ENCODE measurements at places on chromosomes 2 and 18.

DNA sequence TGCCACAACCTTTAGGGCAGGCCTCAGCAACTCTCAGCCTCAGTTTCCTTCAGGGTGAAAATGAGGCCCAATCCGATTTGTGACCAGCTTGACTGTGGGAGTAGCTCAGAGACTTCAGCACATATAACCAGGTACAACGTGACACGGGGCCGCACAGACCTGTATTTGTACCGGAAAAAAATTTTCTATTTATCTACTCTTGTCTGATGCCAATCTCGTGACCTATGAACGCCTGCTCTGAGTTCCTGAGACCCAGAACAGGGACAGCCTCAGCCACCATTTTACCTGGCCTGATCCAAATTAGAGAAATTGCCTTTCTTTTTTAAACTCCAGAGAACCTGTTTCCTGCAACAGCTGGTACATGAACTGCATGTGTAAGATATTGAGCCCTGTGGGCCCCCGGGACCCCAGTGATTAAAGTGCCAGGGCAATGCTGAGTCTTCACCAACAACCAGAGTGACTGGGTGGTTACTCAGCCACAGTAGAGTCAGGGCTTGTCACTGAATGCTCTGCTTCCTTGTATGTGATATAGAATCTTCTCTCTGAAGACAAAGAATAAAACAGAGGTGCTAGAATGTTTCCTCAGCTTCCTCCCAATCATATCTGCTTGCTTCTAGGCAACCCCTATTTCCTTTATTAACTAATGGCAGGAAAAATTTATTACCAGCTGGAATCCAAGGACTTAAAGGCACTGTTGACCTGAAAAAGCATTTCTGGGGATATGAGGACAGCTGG lies 47.8 kb upstream of the FZD7 start:
- DNase-seq: no peak

DNA sequence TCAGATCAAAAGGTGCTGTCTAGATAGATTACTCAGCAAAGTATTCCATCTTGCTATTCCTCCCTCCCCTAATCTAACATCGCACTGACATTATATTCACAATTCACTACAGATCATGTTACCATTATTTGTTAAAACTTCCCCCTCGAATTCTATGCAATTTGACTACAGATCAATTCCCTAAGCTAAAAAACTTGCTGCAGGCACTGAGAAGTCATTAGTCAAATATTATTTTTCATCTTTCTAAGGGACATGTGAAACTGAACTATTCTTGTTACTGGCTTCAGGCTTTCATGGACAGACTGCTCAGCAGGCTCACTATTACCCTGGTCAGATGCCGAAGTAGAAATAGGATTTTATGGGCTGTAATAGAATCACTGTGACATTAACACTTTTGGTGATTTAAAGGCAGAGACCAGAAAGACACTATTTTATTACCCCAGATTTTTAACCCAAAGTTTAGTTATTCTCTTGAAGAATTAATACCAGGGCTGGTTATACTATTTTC lies 15.1 kb downstream of the MYL1 start:
- no peak for DNase-seq

DNA sequence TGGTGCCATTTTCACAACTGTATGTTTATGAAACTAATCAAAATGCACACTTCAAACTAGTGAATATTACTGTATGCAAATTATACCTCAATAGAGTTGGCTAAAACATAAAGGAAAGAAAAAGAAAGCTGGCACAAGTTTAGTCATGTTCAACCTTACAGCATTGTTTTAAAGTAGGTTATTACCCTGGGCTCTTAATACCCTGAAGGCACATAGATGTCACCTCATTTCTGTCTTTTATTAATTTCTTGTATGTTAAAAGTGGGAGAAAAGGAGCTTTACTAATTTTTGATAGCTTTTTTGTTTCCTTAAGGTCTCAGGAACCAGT lies 32.7 kb downstream of the TMEM131 start:
- DNase-seq: no peak

GRCh38 chr2:12006850-12007249 lies 260.4 kb downstream of the LPIN1 start:
- DNase-seq: no peak

- DNase-seq: no peak
Observed at GRCh38 chr2:47046271-47046670, 108.8 kb downstream of the STPG4 start.

DNA sequence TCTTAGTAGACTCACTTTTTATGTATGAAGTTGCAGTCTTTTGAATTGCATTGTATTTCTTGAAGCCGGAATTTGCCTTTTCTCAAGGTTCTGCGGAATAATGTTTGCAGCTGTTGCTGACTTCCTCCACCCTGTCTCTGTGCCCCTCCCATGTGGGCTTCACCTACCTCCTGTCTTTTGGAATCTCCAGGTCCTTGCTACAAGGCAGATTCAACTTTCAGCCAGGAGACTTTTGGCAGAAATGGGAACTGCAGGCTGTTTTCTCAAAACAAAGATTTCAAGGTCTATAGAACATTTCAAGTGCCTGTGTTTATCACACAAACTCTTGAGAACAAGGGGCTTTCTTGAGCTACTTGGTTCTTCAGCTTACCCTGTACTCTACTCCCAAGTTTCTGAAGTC lies 25.6 kb downstream of the ZNF236 start:
- DNase-seq: no peak

GRCh38 chr18:50072146-50072545 lies 122.8 kb downstream of the MYO5B start:
- DNase-seq: no peak

Measured in stimulated activated CD8-positive, alpha-beta memory T cell treated with anti-CD3 and anti-CD28 coated beads, Interleukin-15, amount 100 ng/mL, for 48 hours (primary cell).